Activated CD8-positive, alpha-beta memory T cell treated with anti-CD3 and anti-CD28 coated beads for 4 hours (primary cell): ENCODE measurements at places on chromosomes 7 and 10.

GRCh38 chr7:72101444-72101843, 310.7 kb downstream of the CALN1 start:
- no peak for DNase-seq

GRCh38 chr10:11612021-11613001, 861 bp upstream of the USP6NL start:
- DNase-seq: no peak

DNA sequence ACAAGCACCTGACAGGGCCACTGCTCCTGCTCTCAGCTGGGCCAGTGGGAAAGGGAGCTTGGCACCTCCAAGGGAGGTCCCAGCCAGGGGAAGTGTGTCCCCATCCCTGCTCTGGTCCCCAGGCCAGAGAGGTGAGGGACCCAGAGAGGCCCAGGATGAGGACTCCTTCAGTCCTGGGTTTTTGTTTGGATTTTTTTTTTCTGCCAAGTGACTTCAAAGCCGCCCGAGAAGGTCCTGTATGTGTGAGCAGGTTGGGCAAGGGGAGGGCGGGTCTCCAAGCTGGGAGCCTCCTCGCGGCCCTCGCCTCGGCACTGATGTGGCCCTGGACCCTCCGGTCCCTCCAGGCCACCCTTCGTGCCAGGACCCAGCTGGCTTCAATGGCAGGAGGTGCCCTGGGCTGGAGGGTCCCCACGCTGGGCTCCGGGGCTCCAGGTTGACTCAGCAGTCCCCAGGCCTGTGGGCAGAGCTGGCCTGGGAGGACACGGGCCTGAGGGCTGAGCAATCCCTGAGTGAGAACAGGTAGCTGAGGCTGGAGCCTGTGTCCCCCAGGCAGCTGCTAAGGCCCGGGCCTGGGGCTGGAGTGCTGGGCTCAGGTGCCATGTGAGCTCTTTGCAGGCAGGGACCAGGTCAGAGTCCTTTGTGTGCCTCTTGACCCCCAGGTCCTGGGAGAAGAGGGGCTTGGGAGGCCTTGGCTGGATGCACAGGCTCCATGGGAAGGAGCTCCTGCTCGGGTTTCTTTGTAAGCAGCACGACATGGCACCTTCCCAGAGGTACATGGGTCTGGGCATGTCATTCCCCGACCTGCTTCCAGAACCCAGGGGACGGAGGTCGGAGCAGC, 140.6 kb downstream of the FAM53B start:
- DNase-seq: no peak

GRCh38 chr7:129067943-129068548, 13.1 kb upstream of the TNPO3 start:
- DNase-seq: no peak

DNA sequence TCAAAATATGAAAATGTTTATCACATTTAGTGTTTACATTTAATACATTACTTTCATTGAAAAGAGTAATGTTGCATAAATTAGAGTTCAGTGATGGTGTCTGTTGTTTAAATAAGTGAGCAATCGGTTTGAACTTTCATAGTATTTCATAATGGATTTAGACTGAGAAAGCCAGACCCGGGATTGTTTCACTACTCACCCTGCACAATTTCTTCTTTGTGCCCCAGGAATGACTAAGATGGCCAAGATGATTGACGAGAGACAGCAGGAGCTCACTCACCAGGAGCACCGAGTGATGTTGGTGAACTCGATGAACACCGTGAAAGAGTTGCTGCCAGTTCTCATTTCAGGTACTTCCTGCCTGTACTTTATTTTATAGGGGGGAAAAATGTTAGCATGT, 74.6 kb downstream of the VCL start:
- no peak for DNase-seq

GRCh38 chr10:132484922-132485321, 52.7 kb upstream of the INPP5A start:
- no peak for DNase-seq

GRCh38 chr7:27194686-27195379, 5.1 kb downstream of the HOXA13 start:
- no peak for DNase-seq

DNA sequence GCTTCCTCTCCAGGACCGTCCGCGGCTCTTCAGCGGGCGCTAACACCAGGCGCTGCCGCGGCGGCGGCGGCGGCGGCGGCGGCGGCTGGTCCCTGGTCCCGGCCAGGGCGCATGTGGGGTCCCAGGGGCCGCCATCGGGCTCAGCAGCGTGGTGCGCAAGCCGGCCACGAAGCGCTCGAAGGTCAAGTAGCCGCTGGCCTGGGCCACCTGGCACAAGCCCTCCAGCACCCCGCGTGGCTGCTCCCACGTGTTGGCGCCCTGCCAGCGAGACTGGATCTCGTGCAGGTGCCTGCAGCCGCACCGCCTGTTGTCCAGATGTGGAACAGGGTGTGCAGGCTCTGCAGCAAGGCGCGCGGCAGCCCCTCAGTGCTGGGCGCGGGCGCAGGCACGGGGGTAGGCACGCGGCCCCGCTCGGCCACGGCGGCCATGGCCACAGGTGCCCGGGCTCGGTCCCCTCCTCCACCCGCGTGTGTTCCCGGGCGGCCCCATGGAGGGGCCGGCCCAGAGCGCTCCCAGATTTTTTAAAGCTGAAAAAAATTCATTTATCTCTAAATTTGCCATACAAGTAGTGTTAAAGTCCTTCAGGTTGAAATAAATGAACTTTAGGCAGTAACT, 884.2 kb upstream of the ZNF722 start:
- no peak for DNase-seq
